Hepatocyte (in vitro differentiated cells): ENCODE measurements at places on chromosomes 4 and X. TPM values are rescaled to one million over a fixed set of nuclear protein-coding genes. Genes with fewer than 3 reads are reported as not detected.

DNA sequence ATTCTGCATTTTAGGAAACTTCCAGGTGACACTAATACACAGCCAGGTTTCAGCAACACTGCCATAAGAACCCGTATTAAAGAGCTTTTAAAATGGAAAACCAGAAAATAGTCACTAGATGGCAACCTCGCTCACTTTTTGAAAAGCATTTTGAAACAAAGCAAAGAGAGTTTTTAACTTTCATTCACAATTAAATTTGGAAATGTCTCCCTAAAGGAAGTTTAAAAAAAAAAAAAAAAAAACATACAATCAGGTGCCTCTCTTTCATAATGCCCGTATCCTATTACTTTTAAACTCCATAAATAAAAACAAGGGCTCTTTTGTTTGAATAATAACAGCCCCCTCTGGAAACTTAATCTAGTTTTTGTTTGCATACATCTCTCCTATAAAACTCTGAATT is 20.3 kb downstream of the MEPE start:
- no peak overlapping the region for H3K27ac ChIP-seq
- no peak overlapping the region for H3K4me3 ChIP-seq
- peaks cover 3% of the 10 kb centered on the region for H3K4me1 ChIP-seq

GRCh38 chrX:13808865-13809264 is 8.0 kb downstream of the GPM6B start:
- H3K4me3 ChIP-seq = no peak overlapping the region
- no peaks in the 10 kb centered on the region for H3K36me3 ChIP-seq
- H3K27ac ChIP-seq = no peak overlapping the region
- H3K4me1 ChIP-seq = no peaks in the 10 kb centered on the region

DNA sequence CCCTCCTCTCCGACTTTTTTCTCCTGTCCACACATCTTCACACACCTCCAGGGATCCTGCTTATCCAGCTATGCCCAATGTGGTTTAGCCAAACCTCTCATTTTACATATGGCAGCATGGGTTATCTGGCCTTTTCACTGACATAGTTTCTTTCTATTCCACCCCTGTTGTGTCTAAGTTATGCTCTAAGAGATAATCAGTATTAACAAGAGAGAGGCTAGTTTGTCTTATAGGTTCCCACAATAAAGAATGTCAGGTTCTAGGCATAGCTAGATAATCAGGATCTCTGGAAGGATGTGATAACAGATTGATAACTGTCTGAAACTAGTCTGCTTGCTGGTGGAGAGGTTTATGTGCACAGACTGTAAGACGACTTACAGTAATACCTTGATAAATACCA is 7.7 kb upstream of the GALNT7 start:
- H3K4me3 ChIP-seq = no peak overlapping the region
- H3K4me1 ChIP-seq = no peaks in the 10 kb centered on the region
- no peak for DNase-seq
- no peak overlapping the region for H3K27ac ChIP-seq
- no peaks in the 10 kb centered on the region for H3K27me3 ChIP-seq

DNA sequence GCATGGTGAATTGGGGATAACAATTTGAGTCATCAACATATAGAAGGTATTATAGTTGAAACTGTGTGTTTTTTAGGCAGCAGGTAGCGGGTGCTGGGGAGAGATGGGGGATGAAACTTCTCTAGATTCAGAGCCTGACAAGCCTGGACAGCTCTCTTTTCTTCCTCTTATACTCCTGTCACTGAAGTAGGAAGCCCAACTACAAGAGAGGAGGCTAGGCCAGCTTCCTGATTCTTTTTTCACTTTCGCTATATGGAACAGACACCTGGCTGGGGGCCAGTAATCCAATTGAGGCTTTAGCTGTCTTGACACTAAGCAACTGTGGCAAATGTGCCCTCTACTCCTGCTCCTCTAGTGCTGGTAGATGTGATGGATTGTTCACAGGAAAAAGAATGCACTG is 69.2 kb downstream of the PHKA1 start:
- no peak overlapping the region for H3K4me3 ChIP-seq
- H3K4me1 ChIP-seq = no peaks in the 10 kb centered on the region
- no peaks in the 10 kb centered on the region for H3K27me3 ChIP-seq
- no peaks in the 10 kb centered on the region for H3K36me3 ChIP-seq
- no peak for DNase-seq

- H3K27ac ChIP-seq = no peak overlapping the region
- H3K36me3 ChIP-seq = no peaks in the 10 kb centered on the region
- no peaks in the 10 kb centered on the region for H3K27me3 ChIP-seq
- DNase-seq = no peak
- peaks cover 37% of the 10 kb centered on the region for H3K4me1 ChIP-seq
- H3K4me3 ChIP-seq = no peak overlapping the region
Observed at GRCh38 chr4:87074121-87074488, 139.3 kb downstream of the AFF1 start.

DNA sequence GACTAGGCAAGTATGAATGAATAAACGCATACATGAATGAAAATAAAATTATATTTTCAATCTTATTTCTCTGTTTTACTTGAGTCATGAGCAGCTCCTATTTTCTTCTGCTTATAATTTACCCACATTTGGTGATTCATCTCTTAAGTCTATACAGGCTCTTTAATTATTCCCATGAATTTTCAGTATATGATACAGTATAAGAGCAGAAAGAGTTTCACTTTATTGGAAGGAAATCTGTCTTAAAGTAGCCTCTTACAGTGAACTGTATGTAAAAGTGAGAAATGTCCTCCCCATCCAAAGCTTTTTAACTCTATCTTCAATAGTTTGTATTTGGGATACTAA is 50.8 kb downstream of the TMEM165 start:
- no peak for DNase-seq
- H3K4me3 ChIP-seq = no peak overlapping the region
- H3K36me3 ChIP-seq = no peaks in the 10 kb centered on the region
- no peaks in the 10 kb centered on the region for H3K27me3 ChIP-seq
- H3K27ac ChIP-seq = no peak overlapping the region
- no peaks in the 10 kb centered on the region for H3K4me1 ChIP-seq

GRCh38 chr4:90995996-90996395 is 868.8 kb downstream of the CCSER1 start:
- no peak for DNase-seq
- no peak overlapping the region for H3K4me3 ChIP-seq
- H3K27me3 ChIP-seq = no peaks in the 10 kb centered on the region
- H3K4me1 ChIP-seq = no peaks in the 10 kb centered on the region

DNA sequence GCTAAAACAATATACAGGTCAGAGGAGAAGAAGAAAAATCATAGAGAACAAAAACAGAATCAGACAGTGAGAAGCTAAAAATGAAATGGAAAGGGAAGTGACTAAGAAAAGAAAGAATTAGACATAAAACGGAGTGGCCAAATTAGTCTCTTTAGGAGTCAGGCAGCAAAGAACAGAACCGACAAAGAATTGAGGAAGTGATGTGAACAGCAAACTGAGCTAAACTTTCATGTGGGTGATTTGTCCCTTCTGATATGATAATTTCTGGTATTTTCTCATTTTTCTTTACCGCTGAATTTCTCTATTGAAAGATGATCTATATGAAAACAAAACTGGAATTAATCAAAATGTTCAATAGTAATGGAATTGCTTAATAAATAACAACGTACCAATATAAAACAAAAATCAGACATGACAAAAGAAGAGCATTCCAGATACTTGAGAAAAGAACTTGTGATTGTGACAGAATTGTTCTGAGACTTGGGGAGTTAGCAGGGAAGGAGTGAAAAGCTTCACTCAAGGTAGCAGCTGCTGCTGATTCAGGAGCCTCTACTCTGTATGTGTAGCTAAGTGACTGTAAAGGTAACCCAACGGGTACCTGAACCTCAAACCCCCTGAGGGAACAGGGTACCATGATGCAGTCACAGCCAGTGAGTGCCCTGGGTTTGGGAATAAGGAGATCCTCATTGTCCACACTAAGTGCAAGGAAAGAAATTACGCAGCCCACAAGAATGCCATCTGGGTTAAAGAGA is 8.8 kb downstream of the TAPT1 start:
- H3K36me3 ChIP-seq = no peaks in the 10 kb centered on the region
- H3K27me3 ChIP-seq = no peaks in the 10 kb centered on the region
- no peaks in the 10 kb centered on the region for H3K4me1 ChIP-seq
- no peak overlapping the region for H3K27ac ChIP-seq
- DNase-seq = no peak

DNA sequence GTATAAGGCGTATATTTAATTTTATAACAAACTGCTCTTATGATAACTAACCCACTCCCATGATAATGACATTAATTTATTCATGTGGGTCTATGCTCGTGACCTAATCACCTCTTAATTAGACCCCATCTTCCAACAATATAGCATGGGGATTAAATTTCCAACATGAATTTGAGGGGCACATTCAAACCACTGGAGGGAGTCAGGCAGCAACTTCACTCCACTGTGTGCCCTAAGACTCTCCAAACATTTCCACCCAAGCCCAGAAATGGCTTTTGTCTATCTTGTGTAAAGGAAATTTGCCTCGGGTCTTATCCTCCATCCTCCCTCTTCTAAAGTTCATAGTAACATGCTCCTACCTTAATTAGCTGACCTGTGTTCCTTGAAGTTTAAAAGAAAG is 616.1 kb upstream of the CPEB2 start:
- H3K36me3 ChIP-seq = no peaks in the 10 kb centered on the region
- no peaks in the 10 kb centered on the region for H3K4me1 ChIP-seq
- no peak overlapping the region for H3K4me3 ChIP-seq
- no peak overlapping the region for H3K27ac ChIP-seq
- DNase-seq = no peak

GRCh38 chr4:173415092-173415491 is 16.2 kb upstream of the SCRG1 start:
- no peak for DNase-seq
- no peaks in the 10 kb centered on the region for H3K36me3 ChIP-seq
- H3K4me3 ChIP-seq = no peak overlapping the region
- H3K4me1 ChIP-seq = no peaks in the 10 kb centered on the region
- no peaks in the 10 kb centered on the region for H3K27me3 ChIP-seq

TMSB15B gene
- total RNA-seq = 6.6 and 6.8 TPM in 2 replicates

GPR34 gene
- 0.88 and 1.7 TPM in 2 replicates for total RNA-seq

HS3ST1 gene
- 1.5 and 1.7 TPM in 2 replicates for total RNA-seq

TMPRSS11D gene
- not detected in 2 replicates for total RNA-seq

DNA sequence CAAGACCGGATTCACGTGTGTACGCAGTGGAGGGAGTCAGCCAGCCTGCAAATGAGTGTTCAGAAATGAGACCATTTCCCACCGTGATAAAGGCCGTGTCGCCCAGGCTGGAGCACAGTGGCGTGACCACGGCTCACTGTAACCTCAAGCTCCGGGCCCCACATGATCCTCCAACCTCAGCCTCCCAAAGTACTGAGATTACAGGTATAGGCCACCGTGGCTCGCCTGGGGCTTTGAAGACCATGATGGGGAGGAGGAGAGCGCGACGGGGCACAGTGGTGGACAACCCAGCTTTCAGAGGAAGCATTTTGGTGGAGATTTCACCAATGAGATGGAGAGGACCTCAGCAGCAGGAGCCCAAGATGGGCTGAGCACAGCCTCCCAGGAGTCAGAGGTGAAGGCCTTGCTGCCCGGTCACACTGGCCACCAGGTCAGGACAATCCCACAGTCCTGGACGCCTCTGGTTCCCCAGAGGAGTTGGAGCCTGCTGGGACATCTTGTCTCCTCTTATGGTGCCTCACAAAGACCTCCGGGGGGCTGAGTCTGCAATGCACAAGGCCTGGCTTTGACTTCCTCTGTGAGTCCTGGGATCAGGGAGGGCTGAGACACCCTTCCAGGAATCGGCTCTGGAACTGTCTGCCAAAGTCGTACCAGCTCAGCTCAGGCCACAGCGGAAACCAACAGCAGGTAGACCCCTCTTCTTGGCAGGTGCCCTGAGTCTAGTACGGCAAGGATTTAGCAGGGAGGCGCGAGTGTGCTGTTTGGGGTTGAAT is 22.4 kb upstream of the MXD4 start:
- H3K27me3 ChIP-seq = no peaks in the 10 kb centered on the region
- H3K27ac ChIP-seq = no peak overlapping the region
- DNase-seq = no peak
- H3K36me3 ChIP-seq = no peaks in the 10 kb centered on the region
- H3K4me1 ChIP-seq = peaks cover 9% of the 10 kb centered on the region
- no peak overlapping the region for H3K4me3 ChIP-seq

DNA sequence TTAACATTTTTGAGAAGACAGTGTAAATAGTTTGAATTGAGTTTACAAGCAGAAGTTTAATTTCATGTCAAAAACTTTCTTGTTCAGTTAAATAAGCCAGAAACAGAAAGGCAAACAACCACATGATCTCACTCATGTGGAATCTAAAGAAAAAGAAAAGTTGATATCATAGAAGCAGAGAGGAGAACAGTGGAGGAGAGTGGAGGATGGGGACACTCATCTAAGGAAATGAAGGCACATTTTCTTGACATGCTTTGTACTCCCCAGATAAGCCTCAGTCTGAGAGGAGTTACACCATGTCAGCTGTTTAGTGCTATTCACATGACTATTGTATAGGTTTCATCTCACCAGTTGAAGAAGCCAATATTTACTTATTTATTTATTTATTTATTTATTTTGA is 13.5 kb downstream of the SNCA start:
- no peaks in the 10 kb centered on the region for H3K4me1 ChIP-seq
- H3K27me3 ChIP-seq = no peaks in the 10 kb centered on the region
- no peak overlapping the region for H3K27ac ChIP-seq

- peaks cover 95% of the 10 kb centered on the region for H3K27me3 ChIP-seq
- H3K36me3 ChIP-seq = no peaks in the 10 kb centered on the region
- peak overlapping the region; percentile 89 for H3K27ac ChIP-seq
- H3K4me1 ChIP-seq = peaks cover 19% of the 10 kb centered on the region
Observed at GRCh38 chr4:4866124-4866865, 6.8 kb downstream of the MSX1 start.

DNA sequence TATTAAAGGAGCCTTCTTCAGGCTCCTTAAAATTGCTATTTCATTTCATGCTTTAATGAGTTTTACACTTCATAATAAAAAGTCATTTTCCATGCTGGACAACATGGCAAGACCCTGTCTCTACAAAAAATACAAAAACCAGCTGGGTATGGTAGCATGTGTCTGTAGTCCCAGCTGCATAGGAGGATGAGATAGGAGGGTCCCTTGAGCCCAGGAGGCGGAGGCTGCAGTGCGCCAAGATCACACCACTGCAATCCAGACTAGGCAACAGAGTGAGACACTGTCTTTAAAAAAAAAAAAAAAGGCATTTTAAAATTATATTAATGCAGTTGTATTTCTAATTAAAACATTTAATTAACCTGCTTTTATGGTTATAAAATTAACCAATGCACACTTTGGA is 49.2 kb downstream of the PDS5A start:
- DNase-seq = no peak
- no peaks in the 10 kb centered on the region for H3K36me3 ChIP-seq
- H3K4me3 ChIP-seq = no peak overlapping the region
- no peaks in the 10 kb centered on the region for H3K27me3 ChIP-seq
- H3K4me1 ChIP-seq = peaks cover 7% of the 10 kb centered on the region

LIMCH1 gene
- 13.3 and 16.3 TPM in 2 replicates for total RNA-seq

GRCh38 chr4:152065545-152065944 is 304.7 kb upstream of the GATB start:
- DNase-seq = no peak
- peaks cover 8% of the 10 kb centered on the region for H3K4me1 ChIP-seq
- H3K27me3 ChIP-seq = no peaks in the 10 kb centered on the region
- no peak overlapping the region for H3K4me3 ChIP-seq
- no peaks in the 10 kb centered on the region for H3K36me3 ChIP-seq

AREG gene
- total RNA-seq = 116 and 128 TPM in 2 replicates

DNA sequence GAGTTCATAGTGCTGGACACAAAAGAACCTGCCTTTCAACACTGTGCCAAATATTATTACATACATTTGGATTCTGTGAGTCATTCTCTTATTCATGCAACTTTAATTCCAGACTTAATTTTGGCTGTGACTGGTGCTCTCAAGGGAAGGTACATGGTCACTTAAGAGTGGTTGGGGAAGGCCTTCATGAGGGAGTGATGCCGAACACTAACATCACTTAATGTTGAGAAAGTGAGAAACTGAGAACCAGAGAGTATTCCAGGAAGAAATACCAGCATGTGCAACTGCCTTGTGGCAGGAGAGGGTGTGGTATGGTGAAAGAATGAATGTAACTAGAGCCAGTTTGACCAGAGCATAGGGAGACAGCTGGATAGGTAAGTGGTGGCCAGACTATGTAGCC is 41.5 kb upstream of the FHDC1 start:
- H3K4me1 ChIP-seq = peaks cover 8% of the 10 kb centered on the region
- H3K27ac ChIP-seq = no peak overlapping the region
- H3K27me3 ChIP-seq = no peaks in the 10 kb centered on the region
